Foreskin fibroblast (primary cell): ENCODE measurements at places on chromosomes 2 and 18.

DNA sequence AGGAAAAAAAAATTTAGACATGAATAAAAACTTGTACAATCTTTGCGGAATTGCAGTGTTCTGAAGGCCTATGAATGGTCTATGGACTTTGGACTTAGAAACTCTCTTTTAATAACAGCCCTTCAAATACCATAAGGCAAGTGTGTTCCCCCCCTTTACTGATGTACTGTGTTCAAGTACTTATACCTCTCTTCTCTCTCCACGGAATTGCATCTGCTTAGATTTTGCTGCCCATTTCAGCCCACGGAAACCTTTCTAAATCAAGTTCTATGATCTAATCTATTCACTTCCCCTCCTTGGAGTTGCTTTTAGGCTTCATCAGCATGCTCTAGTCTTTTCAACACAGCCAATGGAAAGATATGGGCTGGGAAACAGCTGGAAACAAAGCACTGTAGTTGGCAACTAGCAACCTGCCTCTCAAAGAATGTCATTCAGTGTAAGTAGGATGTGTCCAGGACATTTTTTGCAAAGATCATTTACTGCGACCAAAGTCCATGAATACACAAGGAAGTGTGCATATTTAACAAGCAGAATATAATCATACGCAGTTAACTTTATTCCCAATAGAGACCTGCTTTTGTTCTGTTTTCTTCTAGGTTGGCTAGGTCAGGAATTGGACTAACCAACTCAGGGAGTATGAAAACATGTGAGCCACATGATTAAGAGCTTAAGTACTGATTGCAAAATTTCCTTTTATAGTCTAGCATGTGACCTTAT is 58.0 kb downstream of the SLC40A1 start:
- no peak for DNase-seq

DNA sequence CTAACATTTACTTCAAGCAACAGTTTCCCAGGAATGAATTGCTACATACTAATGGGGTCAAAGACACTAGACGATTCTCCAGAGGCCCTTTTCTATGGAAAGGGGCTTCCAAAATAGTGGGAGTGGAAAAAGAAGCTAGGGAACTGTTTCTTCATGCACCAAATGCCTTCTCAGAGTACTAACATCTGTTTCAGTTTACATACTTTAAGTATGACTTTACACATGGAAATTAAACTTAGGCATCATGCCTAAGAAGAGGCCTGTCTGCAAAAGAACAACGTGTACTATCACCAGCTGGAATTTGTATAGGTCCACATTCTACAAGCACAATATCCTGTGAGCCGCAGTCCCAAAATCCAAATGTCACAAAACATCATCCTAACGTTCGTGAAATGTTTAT is 29.4 kb upstream of the WDR75 start:
- peak; percentile 86 for DNase-seq

DNA sequence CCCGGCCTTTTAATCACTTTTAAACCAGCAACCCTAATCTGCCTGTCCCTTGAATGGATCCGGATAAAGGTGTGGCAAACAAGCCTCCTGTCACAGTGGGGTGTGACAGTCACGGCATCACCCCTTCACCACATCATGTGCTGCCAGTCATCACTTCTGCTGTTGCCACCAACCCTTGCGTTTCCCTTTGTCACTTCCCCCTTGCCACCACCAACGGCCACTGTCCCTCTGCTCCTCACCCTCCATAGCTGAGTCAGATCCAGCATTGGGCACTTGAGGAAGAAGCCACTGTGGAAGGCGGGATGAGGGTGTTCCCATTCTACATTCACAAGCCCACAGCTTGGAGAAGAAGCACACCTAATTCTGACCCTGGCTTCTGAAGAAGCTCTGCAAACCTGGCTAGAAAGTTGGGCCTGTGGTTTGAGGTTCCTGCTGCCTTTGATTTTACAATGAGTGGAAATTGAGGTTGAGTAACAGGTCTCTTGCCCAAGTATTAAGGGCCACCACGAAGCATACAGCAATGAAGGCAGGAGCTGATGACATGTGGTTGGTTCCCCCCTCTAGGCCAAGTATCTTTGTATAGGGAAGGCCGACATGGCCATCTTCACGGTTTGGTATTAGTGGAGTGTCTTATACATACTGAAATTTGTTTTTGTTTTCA is 22.9 kb upstream of the DARS1 start:
- no peak for DNase-seq

DNA sequence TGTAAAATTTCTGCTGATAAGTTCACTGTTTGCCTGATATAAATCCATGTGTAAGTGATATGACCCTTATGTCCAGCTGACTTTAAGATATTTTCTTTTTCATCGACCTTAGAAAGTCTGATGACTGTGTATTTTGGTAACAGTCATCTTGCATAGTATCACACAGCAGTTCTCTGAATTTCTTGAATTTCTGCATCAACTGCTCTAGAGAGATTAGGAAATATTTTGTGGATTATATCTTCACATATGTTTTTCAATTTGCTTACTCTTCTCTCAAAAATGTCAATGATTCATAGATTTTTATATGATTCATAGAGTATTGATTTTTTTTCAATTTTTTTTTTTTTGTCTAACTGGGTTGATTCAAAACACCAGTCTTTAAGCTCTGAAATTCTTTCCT is 945.3 kb downstream of the TRIB2 start:
- DNase-seq, result no peak

GRCh38 chr2:231235217-231235616 is 36.8 kb downstream of the ARMC9 start:
- no peak for DNase-seq

GRCh38 chr2:104762031-104762430 is 91.9 kb upstream of the POU3F3 start:
- no peak for DNase-seq

GRCh38 chr2:20615466-20616241 is 35.2 kb downstream of the HS1BP3 start:
- DNase-seq, result no peak

DNA sequence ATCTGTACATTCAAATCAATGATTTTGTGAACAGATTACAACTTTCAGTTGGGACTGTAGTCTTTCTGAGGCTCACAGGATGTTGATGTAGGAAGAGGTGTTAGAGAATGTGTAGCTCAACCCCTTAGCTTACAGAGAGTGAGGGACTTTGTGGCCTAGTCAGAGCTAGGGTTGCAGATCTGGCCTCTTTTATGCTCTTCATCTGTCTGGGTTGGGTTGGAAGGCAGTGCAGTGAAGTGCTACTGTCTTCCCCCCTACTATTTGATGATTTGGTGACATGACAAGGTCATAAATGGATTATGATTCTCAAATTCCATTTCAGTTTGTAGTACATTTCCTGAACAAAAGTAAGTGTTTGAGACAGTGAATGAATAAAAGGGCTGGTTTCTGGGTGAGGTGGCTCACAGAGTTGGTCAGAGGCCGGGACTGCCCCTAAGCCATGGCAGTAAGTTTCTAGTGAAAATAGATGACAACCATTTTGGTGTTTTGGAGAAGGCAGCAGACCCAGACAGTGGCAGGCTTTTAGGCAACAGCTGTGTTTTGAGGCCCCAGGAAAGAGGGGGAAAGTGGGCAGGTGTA is 21.6 kb downstream of the MAP4K4 start:
- DNase-seq, result no peak

DNA sequence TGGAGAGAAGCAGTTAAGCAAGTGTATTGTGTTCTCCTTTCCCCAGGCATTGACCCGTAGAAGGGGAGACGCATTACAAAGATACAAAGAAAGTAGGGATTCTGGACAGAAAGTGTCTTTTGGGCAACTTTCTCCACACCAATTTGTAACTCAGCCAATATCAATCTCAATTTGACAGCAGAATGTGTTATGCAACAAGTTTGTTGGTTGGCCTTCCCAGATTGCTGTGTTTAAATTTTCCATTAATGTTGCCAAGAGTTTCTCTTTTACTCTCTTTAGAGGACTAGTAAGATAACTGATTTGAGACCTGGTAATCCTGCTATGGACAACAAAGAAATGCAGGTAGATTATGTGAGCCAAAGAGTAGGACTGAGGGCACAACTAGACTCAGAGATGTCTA is 279.6 kb downstream of the ZNF804A start:
- DNase-seq, result no peak

DNA sequence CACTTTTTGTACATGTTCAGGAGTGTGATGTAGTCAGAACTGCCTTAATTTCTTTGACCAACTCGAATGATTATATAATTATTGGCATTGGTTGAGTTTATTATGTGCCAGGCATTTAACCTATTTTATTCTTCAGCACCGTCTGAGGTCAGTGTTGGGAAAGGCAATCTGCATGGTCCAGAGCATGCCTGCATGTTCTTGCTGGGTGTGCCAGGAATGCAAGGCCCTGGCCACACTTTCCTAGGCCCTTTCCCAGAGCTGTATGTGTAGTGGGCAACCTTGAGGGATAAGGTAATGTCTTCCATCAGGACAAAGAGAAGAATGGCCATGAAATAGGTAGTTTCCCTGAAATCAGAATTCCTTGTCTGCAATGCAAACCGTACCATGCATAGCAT is 9.7 kb upstream of the SNRNP200 start:
- no peak for DNase-seq

DNA sequence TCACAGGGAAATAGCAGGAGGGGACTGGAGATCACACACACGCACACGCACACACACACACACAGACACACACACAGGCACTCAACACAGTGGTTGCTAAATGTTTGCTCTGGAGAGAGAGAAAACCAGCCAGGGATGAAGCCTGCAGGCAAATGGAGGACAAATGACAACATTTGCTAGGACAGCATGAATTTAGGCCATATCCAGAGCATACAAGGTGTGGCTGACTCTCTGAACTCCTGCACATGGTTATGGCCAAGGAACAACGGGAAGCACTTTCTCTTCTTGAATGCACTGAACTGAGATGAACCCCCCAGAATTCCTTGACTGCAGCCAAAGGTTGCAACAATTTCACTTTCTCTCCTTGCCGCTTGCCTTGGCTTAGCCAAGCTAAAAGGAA is 230.0 kb upstream of the RASGRP3 start:
- no peak for DNase-seq

DNA sequence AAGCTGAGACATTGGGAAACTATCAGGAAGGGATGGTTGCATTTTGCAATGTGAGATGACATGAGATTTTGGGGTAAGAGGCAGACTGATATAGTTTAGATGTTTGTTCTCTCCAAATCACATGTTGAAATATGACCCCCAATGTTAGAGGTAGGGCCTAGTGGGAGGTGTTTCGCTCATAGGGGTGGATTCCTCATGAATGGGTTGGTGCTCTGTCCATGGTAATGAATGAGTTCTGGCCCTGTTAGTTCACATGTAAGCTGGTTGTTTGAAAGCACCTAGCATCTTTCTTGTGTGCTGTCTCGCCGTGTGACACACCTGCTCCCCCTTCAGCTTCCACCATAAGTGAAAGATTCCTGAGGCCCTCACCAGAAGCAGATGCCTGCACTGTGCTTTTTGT is 37.7 kb downstream of the TPRKB start:
- no peak for DNase-seq

DNA sequence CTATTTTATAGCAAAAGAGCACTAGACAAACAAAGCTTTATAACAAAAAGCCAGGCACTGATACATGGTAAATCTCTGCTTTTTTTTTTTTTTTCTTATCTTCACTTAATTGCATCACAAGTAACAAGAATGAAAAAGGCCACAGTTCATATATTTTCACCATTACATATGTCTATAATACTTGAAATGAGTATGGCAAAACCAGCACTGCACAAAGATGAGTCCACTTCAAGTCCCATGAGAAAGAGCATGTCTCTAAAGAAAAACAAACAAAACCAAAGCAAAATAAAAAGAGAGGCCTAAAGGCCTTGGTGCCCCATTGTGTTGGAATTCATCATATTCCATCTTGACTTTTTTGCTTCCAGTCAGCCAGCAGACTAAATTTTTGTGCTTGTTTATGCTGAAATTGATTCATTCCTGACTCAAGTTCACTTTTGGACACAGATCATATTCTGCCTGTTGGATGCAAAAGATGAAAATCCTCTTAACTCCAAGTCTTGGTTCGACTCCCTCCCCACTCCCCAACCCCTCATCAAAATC is 264.9 kb upstream of the CCDC68 start:
- DNase-seq, result no peak

DNA sequence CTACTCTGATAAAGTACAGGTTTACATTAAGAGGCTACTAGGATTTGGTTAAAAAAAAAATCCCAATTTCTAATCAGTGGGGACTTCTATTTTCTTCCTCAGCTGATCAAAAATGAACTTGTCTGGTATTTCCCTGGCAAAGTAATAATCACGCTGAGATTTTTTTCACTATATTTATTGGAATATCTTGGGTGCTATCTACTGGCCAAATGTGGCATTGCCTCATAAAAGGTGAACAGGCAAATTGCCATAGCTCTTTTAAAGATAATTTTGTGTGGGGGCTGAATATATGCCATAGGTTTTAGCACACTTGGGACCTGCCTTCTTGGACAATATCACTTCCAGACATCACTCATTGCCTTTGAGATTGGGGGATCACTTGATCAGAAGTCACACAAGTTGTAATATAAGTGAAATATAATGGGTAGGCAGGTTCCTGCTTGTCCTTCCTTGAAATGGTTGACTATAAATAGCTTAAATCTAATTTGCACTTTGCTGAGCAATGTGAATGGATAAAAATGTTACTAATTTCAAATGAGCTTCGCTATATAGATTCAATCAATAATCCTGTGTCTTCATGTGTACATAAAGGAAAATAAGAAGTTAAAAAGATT is 7.0 kb upstream of the NXPH2 start:
- peak; percentile 20 for DNase-seq

DNA sequence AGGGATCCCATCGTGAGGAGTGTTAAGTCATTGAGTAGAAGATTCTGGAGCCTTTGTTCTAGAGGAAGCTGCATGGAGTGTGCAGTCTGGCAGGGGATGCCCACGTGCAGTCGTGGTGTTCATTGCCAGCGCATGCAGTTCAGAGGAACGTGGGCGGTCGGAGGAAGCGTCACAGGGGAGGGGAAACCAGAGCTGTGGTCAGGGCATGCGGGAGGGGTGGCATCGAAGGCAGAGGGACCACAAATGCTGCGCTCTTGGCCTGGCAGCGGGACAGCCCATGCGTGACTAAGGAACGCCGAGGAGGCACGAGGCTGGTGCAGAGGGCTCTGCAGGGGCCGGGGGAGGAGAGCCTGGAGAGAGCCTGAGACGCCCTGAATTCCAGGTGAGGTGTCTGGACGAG is 141.1 kb downstream of the KLHL29 start:
- DNase-seq, result no peak

DNA sequence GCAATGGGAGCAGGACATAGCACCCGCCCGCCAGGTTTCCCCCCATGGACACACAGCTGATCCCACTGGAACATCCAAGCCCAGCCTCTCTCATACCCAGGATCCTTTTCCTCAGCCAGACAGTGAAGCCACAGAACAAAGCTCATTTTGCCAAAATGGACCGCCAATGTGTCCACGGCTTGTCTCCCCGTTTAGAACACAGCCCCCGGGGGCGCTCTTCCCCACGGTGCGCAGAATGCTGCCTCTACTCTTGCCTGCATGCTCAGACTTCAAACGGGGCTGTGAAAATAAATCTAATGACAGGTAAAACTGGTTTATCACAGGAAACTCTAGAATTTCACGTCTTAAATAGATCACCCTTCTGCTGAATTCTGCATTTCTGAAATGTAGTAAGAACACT is 548.5 kb upstream of the ID2 start:
- no peak for DNase-seq

GRCh38 chr2:127371037-127371436 is 16.7 kb downstream of the MAP3K2 start:
- no peak for DNase-seq
